HFFc6 (cell line): ENCODE measurements at places on chromosomes 3 and 15. TPM values are rescaled to one million over a fixed set of nuclear protein-coding genes. Genes with fewer than 3 reads are reported as not detected.
A peak's percentile ranks its signal among the peaks of the same experiment; 100 is the strongest.

GRCh38 chr3:32586356-32586755, 15.7 kb upstream of the DYNC1LI1 start:
- peaks cover 8% of the 10 kb centered on the region; the same call in 1 of the 2 replicates for H3K27me3 ChIP-seq
- no peak overlapping the region for H3K4me3 ChIP-seq
- peaks cover 30% of the 10 kb centered on the region for H3K4me1 ChIP-seq

DNA sequence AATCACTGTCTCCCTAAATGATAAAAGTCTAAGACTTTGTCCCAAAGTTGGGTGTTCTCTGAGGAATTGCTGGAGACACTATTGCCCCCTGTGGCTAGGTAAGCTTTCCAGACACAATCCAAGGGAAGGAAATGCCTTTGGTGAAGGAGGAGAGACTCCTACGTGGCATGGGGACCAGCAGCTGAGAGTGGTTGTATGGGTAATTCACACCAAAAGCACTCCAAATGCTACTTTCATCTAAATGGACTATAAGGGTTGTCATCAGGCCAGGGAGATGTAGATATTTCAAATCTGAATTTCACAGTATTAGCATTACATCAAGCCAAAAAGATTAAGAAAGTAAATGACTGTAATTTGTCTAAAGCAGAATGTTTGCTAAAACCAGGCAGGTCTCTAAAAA, 400.8 kb upstream of the THBS1 start:
- no peak overlapping the region for H3K4me3 ChIP-seq
- peak overlapping the region; percentile 89 for H3K27ac ChIP-seq
- DNase-seq, result no peak
- no peaks in the 10 kb centered on the region; the same call in 1 of the 2 replicates for H3K27me3 ChIP-seq
- H3K4me1 ChIP-seq, result peaks cover 79% of the 10 kb centered on the region
- H3K36me3 ChIP-seq, result peaks cover 6% of the 10 kb centered on the region

CHP1 gene
- 112 to 132 TPM (median 117 TPM) in 3 replicates for total RNA-seq

FYTTD1 gene
- 53.3 to 62.0 TPM (median 59.4 TPM) in 3 replicates for total RNA-seq

GRCh38 chr3:24401811-24402185, 92.9 kb downstream of the THRB start:
- no peaks in the 10 kb centered on the region for H3K27me3 ChIP-seq
- H3K27ac ChIP-seq, result no peak overlapping the region
- DNase-seq, result no peak

GRCh38 chr3:133930341-133930933, 34.8 kb upstream of the RAB6B start:
- no peaks in the 10 kb centered on the region for H3K36me3 ChIP-seq
- no peak overlapping the region for H3K27ac ChIP-seq
- no peak overlapping the region for H3K4me3 ChIP-seq

CYP8B1 gene
- total RNA-seq, result not detected in 3 replicates

DNA sequence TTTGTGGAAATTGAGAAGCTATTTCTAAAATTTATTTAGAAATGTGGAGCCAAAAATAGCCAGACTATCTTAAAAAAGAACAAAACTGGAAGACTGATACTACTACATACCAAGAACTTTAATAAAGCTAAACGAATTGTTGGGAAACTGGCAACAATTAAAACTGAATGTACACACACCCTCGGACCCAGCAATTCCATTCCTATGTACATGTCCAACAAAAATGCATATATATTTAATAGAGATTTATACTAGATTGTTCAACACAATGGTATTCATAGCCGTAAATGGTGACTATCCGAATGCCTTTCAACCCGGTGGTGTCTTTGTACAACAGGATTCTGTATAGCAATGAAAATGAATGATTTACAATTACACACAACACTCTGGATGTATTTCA, 136.5 kb upstream of the RASGRP1 start:
- no peak overlapping the region for H3K27ac ChIP-seq
- no peak overlapping the region for H3K4me3 ChIP-seq
- peaks cover 54% of the 10 kb centered on the region for H3K4me1 ChIP-seq
- no peak for DNase-seq
- H3K36me3 ChIP-seq, result no peaks in the 10 kb centered on the region

DNA sequence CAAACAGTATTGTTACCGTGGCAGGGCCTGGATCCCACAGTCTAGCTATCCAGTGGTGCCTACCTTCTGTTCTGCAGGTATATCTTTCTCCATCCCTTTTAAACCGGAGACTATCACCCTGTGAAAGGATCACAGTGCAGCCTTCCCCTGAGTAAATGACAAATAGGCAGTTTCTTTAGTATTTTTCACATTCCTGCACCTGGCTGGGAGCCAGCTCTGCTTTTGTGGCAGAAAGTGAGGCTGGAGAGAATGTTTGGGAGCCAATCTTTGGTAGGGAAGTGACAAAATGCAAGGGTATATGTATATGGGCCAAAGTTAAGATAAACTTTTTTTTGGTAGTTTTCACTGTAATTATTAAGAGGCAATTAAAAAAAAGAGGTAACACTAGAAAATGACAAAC, 54.8 kb downstream of the ARHGEF26 start:
- no peak overlapping the region for H3K27ac ChIP-seq
- H3K27me3 ChIP-seq, result no peaks in the 10 kb centered on the region; the same call in 1 of the 2 replicates
- no peak for DNase-seq
- H3K4me1 ChIP-seq, result no peaks in the 10 kb centered on the region
- H3K36me3 ChIP-seq, result no peaks in the 10 kb centered on the region

PAK6 gene
- not detected in 3 replicates for total RNA-seq
